Activated CD8-positive, alpha-beta memory T cell treated with anti-CD3 and anti-CD28 coated beads for 48 hours (primary cell): ENCODE measurements at places on chromosomes 1 and 21.

- DNase-seq: no peak
These were observed 45.3 kb upstream of the CRB1 start for GRCh38 chr1:197222780-197223179.

DNA sequence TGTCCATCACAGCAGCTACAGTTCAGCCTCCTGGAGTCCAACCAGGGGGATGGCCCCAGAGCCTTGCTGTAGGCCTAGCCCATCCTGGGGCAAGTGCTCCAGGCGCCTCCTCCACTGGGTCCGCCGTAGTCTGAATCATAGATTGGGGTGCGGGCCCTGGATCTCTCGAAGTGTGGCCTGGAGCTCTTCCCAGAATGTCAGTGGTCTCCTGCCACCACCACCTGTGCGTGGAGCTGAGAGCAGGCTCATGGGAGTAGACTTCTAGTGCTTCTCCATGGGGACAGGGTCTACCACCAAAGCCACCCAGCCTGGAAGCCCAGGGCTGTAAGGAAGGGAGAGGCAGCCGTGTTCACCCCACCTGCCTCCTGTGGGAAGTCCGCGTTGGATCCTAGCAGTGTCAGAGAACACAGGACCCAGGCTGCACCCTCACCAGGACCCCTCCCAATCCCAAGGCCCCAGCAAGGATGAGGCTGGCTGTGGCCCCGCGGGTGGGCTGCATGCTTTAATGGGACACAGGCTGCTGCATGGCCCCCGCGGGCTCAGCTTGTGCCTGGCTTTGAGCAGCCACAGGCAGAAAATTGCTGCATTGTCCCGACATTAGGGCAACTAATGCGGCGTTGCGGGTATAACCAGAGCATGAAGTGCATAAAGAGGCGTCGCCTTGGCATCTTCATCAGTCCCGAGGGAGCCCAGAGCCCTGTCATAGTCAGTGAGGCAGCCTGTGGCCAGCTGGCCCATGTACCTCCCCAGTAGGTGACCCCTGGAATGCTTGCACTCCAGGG lies 735 bp upstream of the HES3 start:
- no peak for DNase-seq

GRCh38 chr1:181043025-181043888 lies 9.5 kb downstream of the MR1 start:
- DNase-seq: no peak

DNA sequence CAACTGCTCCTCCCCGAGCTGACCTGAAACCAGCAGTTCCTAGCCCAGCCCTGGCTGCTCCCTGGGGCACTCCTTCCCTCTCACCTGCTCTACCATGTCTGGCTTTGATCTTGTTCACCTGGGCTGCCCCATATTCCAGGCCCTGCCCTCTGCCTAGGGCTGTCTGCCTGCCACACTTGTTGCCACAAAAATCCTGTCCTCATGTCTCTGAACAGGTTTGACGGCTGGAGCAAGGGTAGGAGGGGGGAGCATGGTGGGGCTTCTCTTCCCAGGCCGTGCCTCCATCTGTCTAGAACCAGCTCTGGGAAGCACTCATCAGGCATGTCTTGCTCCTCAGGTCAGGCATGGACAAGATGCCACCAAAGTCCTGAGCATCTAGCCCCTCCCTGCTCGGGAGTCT lies 44.3 kb upstream of the WNT2B start:
- DNase-seq: no peak

DNA sequence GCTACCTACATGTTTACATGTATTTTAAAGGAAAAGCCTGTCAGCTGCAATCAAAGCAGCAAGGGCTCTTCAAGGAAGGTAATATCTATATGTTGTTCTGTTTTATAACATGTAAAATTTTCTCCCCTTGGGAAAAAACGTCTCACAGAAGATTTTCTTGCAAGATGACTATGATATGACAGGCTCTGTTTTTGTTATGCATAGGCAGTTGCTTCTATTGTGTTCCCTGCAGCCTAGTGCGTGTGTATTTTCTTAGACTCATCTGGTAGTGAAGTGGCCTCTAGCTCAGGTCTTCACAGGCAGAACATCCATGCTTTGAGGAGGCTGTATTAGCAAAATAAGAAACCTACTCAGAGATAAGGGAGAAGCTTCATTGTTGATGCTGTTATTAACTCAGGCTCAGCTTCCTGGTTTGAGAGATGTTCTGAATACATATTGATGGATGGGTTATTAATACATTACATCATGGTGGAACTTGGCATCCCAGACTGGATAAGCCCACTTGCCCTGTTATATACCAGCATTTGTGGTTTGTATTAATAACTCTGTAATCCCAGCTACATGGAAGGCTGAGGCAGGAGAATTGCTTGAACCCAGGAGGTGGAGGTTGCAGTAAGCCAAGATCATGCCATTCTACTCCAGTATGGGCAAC lies 35.8 kb downstream of the LAMC1 start:
- DNase-seq: no peak

DNA sequence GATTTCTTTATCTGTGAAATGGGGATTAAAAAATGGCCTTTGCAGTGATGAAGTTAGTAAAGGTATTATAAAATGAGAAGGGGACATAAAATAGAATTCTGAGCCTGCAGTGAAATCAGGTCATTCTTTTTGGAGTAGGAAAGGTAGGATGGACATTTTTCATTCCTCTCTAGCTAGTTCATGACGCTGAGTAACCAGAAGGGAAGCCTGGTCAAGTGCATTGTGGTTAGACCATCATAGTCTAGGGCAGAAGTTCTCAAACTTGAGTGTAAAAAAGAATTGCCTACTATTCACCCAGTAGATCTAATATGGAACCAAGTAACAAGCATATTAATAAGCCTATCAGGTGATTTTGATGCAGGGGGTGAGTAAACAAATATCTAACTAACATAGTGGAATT lies 50.8 kb downstream of the TGFB2 start:
- DNase-seq: no peak

DNA sequence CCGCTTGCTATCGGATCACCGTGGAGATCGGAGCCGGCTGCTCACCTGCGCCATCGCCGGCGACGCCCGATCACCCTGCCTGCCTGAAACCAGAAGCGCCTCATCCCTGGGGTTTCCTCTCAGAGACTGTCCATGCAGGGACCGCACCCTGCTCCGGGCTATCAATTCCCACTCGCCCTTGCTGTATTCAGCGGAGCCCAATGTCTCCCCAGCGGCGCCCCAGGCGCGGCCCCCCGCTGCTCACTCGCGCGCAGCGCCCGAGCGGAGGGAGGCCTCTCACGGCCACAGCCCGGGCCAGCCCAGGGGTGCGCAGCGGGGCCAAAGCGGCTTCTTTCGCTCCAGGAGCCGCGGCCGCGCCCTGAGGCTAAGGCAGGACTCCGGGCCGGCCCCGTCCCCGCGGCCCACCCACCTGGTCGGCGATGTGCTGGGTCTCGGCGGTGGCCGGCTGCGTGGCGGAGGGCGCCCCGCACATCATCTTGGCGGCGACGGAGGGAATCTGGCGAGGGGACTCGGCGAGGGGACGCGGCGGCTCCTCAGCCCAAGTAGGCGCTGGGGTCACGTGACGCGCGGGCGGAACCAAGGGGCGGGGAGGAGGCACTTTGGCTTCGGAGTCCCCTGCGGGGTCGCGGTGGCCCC lies at the start of gene CSTB:
TSS of gene CSTB (minus strand) at position 514 of the 636 bp plus-strand sequence. CDS start at position 475, 39 bp downstream.
- peak; percentile 84 for DNase-seq

DNA sequence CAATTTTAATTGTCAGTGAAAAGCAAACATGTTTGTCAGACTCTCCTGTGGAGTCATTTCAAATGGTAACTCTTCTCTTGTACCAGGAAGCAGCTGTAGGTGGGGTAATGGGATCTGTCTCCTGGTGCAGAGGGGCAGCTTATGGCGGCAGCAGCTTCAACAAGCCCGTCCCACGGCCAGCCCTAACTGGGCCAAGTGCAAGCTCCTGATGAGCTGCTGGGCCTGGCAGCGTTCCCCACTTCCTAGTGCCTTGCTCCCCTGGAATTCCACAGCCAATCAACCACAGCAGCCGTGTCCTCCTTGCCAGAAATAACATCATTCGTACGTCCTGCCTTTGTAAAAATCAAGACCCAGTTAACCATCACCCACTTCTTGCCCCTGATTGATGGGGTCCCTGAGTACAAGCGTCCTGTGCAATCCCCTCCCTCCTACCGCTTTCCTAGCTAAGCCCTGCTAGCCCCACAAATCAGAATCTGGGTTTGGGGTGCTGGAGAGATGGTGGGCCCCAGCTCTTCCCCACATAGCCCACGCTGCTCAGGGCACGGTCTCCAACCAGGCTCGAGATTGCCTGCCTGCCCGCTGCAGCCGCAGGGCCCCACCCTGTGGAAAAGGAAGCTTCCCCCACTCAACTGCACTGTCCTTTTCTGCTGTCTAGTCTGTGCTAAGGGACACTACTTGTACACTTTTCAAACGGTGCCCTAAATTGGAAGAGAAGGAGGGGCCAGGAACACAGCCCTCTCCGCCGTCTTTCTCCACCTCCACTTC lies 61.2 kb downstream of the TOR1AIP2 start:
- DNase-seq: no peak

DNA sequence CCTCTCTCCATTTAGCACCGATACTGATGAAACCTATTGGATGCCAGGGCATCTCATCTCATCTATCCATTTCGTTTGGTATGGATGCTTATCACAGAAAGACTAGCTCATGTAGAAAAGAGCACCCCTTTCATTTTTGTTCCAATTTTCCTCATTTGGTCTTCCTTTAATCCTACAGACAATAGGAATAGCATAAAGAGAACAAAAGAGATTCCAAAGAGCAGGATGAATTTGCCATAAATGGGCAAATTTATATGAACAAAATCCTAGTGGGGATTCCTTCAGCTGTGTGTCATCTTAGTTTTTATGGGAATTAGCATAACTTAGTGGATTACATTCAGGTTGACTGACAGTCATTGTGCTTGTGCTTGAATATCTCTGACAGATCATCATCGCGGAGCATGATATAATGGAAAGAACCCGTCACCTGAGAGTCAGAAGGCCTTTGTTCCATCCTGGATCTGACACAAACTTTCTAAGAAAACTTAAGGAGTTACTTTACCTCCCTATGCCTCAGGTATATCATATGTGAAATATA lies 777.5 kb upstream of the ADGRL2 start:
- no peak for DNase-seq

GRCh38 chr1:204617256-204618147 lies 68.0 kb downstream of the LRRN2 start:
- no peak for DNase-seq

- no peak for DNase-seq
These were observed 6.1 kb downstream of the NCF2 start for GRCh38 chr1:183584147-183584546.

- no peak for DNase-seq
These were observed 13.0 kb upstream of the PAQR6 start for GRCh38 chr1:156260896-156261295.

GRCh38 chr1:81693316-81693715 lies 107.4 kb upstream of the ADGRL2 start:
- no peak for DNase-seq

DNA sequence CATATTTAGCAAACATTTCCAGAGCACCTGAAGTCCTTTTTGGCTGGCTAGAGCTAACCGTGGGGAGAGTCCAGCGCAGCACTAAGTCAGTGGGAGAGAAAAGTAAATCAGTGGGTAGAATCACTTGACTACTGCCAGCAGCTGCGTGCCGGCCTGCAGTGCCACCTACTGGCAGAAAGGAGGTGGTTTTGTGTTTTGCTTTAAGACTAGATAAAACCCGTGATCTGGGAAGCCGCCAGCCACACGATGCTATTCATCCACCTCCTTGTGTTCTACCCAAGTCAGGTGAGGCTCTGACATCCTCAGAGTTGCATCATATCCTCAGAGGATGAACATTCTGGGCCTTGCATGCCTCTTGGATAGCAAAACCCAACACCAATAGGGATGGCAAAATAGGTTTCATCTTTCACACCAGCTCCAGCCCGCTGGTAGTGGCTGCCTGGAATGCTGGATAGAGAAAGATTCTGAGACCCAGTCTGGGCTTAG lies 14.1 kb upstream of the HEYL start:
- DNase-seq: no peak

GRCh38 chr1:166307261-166308188 lies 140.7 kb upstream of the FAM78B start:
- DNase-seq: no peak

DNA sequence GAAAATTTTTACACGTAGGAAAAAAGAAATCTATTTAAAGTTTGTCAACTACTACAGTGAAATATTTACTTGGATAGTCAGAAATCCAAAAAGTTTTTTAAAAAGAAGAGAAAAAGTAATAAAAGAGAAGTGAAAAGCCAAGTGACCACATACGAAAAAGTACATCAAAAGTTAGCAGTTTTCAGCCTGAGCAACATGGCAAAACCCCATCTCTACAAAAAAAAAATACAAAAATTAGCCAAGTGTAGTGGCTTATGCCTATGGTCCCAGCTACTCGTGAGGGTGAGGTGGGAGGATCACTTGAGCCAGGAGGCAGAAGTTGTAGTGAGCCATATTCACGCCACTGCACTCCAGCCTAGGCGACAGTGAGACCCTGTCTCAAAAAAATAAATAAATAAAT lies 5.2 kb upstream of the MR1 start:
- DNase-seq: no peak

GRCh38 chr21:41641821-41642701 lies 124.8 kb downstream of the RIPK4 start:
- no peak for DNase-seq

DNA sequence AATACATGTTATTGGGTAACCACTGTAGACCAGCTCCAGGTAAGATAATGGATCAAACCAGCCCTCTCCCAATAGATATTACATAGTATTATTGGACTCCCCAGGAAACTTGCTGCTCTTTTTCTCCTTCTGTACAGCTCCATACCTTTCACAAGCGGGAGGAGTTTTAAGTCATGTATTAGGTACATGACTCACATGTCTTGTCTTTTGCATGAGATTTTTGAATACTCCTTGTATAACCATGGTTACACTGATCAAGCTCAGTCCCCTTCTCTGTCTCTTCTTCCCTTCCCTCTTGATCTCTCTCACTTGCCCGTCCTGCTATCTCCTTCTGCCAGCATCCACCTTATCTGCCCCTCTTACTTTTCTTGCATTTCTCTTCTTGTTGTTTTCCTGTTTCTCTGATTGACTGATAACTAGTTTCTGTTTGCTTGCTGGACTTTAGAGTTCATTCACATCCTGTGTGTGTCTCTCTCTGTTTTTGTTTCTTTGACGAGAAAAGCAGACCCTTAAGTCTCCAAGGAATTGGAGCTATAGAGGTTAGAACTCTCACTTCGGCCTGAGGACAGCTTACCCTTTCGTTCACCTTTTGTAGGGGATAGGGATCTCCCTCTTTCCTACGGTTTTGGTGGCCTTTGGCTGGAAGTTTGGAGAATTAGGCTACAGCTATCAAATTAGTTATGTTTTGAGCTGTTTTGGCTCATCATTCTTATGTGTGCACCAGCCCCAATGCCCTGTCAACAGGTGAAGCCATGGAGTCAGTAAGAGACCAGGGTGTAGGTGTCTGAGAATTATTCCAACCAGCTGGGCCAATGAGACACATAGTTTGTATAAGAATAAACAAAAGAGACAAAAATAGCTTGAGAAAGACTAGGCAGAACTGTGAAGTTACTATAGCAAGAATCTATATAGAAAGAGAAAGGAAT lies 49.0 kb upstream of the ASB17 start:
- DNase-seq: no peak

DNA sequence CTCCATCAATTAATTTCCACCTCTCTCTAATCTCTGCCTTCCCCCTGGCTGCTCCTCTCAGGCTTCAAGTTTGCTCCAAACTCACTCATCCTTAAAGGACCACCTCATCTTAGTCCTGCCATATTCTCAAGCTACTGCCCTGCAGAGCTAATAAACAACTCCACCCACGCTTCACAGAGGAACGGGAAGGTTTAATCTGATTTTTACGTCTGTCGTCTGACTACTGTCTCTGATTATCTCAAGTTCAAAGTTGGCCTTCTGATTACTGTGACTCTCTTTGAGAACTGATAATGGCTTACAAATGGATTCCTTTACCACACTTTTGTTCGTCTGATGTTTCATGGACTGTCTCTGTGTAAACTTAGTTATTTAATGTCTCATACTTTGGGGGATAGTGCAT lies 7.6 kb upstream of the CPT2 start:
- DNase-seq: no peak
